Activated T-helper 1 cell treated with anti-CD3 and anti-CD28 coated beads, Interleukin-2, amount 50 U/mL, for 16 hours (primary cell): ENCODE measurements at places on chromosomes 7 and 10.

DNA sequence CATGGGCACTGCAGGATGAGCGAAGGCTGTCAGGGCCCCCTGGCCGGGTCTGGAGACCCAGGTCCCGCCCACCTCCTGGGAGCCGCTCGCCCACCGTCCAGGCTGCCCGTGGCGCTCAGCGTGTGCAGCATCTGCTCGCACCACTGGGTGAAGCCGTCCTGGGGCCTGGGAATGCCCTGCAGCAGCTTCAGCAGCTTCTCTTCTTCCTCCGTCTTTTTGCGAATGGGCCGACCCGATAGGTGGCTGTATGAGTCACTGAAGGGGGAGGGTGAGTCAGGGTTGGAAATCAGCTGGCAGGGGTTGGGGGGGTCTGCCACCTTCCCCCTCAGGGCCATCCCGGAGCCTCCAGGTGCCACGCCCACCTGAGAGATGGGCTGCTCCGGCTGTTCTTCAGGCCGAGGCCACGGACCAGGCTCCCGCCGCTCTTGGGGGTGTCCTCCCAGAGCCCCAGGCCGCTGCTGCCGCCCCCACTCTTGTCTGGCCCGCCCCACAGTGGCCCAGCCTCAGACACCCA, 8.7 kb downstream of the GNB2 start:
- no peak for DNase-seq

- DNase-seq, result no peak
Measured at GRCh38 chr10:100882252-100882651, 30.5 kb upstream of the SLF2 start.

DNA sequence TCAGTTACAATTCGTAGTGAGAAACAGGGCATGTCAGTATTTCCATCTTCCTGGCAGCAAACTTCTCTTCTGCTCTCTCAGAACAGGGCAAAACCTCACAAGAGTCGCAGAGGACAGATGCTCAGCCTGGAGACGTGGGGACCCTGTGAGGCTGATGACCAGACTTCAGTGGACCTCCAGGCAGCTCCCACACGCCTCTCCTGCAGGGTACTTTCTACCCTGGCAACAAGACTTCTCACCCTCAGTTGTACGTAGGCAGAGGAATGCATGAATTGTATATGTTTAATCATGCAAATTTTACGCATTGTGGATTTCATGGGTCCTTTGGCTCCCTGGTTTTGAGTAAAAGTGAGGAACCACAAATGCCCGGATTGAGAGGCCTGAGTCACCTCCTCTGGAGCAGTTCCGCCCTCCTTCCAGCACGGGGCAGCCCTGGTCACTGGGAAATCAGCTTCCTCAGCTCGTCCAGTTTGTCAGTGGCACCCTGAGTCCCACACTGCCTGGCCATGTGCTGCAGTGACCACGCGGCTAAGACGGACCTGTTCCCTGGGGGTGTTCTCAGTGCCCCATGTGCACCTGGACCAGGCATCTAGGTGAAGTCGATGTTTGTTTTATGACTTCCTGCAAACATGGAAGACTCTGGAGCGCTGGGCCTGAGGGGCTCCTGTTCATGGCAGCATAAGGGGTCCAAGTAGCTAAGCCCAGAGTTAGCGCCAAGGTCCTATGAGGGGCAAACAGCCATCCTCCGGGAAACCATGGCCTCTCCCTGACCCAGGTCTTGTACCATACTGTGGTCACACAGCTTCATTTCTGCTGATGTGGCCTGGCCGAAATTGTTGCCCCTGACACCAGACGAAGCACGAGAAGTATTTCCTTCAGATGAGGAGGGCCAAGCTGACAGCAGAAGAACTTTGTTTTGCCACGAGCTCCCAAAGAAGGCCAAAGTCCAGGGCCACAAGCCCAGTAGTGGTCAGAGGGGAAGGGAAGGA, 165.1 kb downstream of the TNS3 start:
- DNase-seq, result no peak

- DNase-seq, result no peak
Measured at GRCh38 chr10:88209837-88210561, 346.6 kb downstream of the PTEN start.

DNA sequence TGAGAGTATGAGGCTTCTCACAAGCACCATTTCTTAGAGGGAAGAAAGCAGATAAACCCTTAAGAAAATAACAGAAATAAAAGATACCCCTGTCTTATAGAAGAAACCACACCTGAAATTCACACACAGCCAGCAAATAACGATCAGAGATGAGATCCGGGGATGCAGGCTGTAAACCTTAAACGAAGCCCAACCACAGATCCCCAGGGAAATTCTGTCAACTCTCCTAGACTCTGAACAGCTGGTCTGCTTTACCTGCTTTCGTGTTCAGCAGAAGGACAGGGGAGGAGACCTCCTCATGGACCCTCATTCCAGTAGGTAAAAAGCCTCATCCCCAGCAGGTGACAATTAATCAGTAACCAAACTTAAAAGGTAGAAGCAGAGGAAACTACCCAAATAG, 45.0 kb downstream of the VOPP1 start:
- DNase-seq, result no peak

DNA sequence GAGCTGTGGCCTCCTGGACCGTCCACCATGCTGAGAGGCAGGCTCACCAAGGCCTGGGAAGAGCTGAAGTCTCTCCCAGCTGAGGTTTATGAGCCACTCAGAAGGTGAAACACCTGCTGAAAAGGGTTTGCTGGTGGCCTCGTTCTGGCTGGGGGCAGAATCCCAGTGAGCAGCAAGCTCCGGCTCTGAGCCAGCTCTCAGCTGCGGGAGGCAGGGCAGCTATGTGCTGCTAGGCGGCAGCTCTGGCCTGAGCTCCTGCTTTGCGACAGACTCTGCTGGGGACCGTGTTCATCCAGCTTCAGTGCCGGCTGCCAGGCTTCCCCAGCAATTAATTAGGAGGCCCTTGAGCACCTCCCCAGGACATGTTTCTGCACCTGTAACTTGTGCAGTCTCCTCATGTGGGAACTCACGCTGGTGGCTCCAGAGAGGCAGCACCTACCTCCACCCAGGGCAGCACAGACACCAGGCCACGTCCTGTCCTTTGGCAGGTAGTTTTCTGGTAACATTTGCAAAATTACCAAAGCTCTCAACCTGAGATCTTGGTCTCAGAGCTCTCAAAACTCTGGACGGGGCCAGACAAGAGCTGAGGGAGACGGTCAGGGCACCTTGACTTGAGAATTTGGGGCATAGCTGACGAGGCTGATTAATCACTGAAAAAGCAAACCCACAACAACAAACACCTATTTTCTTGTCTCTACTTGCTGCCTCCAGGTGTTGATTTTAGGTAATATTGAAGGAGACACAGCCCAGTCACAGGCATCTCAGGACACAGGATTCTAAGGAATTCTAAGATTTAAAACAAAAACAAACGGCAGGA, 185.0 kb downstream of the TCERG1L start:
- DNase-seq, result no peak

- DNase-seq, result no peak
Measured at GRCh38 chr10:6040205-6040604, 22.0 kb downstream of the IL2RA start.

GRCh38 chr10:4883079-4883739, 57.2 kb downstream of the AKR1E2 start:
- no peak for DNase-seq

- DNase-seq, result no peak
Measured at GRCh38 chr10:69505636-69506318, 54.5 kb downstream of the TSPAN15 start.

DNA sequence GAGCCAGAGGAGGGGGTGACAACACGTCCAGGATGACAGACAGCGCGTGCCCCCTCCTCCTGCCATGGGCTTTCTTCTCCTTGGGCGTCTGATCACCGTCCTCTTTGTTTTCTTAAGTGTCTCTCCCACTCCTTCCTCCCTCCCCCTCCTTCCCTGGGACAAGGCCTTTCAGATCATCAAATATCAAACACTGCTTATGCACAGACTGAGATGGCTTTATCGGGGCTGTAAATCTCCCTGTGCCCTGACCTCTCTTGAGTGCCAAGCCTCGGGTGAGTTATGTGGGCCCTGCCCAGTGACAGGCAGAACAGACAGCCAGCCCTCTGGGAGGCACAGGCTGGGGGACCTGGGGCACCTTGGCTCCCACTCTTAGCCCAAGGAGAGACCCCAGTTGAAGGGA, 116.4 kb downstream of the C10orf105 start:
- no peak for DNase-seq
